Thymus (tissue), 14 donors: ENCODE measurements at places on chromosomes 2 and 18. TPM values are rescaled to one million over a fixed set of nuclear protein-coding genes. Genes with fewer than 3 reads are reported as not detected.

DNA sequence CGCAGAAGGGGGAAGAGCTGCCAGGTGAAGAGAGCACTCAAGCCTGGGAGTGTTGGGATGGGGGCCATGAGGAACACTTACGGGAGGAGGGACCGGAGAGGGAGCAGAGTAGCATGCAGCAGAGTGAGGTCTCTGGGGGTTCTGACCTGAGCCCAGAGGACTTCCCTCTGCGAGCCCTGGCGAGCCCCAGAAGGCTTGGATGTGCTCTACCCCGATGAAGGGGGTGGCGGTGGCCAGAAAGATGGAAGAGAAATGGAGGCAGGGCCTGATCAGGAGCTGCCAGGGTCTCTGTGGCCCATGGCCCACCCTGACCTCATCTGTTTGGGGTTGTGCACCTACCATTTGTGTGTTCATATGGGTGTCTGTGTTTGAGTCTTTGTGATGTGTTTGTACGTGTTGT lies 42.0 kb downstream of the CROCC2 start:
- no peak overlapping the region for H3K27ac ChIP-seq
- no peaks in the 10 kb centered on the region for H3K4me1 ChIP-seq
- H3K36me3 ChIP-seq, result no peaks in the 10 kb centered on the region
- no peaks in the 10 kb centered on the region for H3K27me3 ChIP-seq

GRCh38 chr2:109260886-109261700 lies 132.1 kb downstream of the SH3RF3 start:
- no peaks in the 10 kb centered on the region for H3K27me3 ChIP-seq
- H3K27ac ChIP-seq, result no peak overlapping the region
- no peak for DNase-seq
- H3K36me3 ChIP-seq, result no peaks in the 10 kb centered on the region

GRCh38 chr2:37105150-37105549 lies 20.8 kb downstream of the GPATCH11 start:
- no peak for DNase-seq
- H3K4me1 ChIP-seq, result no peaks in the 10 kb centered on the region
- H3K36me3 ChIP-seq, result peaks cover 4% of the 10 kb centered on the region
- no peak overlapping the region for H3K4me3 ChIP-seq

DNA sequence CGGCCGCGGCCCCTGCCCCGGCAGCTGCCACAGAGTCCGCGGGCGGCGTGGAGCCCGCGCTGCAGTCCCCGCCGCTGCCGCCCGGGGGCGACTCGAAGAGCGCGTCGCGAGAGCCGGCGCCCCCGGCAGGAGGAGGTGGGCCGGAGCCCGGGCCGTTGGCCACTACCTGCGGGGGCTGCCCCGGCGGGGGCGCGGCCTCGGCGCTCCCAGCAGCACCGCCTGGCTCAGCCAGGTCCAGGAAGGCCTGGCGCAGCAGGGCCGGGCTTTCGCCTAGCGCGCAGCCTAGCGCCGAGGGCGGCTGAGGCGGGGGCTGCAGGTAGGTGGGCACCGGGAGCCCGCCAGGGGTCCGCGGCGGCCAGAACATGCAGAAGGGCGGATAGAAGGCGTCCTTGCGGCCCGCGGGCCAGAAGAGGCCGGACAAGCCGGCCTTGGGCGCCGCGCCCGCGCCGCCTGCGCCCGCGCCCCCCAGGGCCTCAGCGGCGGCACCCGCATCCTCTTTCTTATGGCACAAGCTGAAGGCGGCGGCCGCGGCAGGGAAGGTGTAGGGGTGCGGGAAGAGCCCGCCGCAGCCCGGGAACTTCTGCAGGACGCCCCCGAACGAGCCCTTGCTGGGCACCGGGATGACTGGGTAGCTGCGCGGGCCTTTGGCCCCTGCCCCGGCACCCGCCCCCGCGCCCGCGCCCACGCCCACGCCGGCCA lies 3.9 kb downstream of the SKOR2 start:
- no peak overlapping the region for H3K27ac ChIP-seq
- no peaks in the 10 kb centered on the region for H3K4me1 ChIP-seq
- H3K4me3 ChIP-seq, result no peak overlapping the region

DNA sequence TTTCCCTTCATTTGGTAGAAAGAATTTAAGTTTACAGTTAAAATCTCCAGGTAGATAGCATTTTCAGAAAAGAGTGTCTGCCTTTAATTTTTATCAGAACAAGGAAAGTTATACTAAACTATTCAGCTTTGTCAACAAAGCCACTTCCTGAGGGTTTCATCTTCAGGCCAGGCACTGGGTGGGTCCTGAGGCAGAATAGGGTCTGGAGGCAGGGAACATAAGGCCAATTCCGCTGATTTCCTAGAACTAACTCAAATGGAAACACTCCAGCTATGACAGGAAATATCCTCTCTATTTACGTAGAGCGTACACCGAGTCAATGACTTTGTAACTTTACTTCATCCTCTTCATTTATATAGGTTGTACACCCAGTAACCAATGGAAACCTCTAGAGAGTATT lies 32.7 kb upstream of the FAM124B start:
- H3K4me3 ChIP-seq, result no peak overlapping the region
- H3K27ac ChIP-seq, result no peak overlapping the region
- H3K36me3 ChIP-seq, result no peaks in the 10 kb centered on the region
- no peak for DNase-seq
- H3K4me1 ChIP-seq, result no peaks in the 10 kb centered on the region

DNA sequence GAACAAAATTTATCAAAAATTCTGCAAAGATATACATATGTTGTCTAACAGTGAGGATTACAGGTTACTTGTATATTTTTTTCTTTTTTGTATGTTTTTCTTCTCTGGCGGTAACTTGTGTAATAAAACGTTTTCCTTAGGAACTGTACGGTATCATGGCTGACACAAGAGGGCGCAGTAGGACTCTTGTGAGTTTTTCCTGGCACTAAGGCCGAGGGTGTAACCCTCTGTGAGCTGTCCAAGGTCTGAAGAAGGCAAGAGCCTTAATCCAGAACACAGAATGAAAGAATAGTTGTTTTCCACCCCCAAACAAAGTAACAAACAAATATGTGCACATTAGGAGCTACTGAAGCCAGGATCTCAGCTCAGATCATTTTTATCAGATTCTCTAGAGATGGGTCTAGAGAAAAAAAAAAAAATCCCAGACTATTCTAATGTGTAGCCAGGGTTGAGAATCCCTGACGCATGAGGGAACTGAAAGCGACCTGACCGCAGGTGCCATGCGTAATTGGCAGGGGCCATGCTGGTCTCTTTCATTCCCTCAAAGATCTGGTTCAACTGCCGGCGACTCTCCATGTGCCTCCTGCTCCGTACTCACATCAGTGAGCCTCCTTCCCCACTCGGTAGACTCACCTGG lies 27.0 kb downstream of the TMEM200C start:
- H3K4me3 ChIP-seq, result no peak overlapping the region
- H3K27me3 ChIP-seq, result no peaks in the 10 kb centered on the region
- peak; percentile 7 for DNase-seq

GRCh38 chr2:18119883-18120282 lies 241.4 kb downstream of the KCNS3 start:
- H3K4me1 ChIP-seq, result no peaks in the 10 kb centered on the region
- no peak overlapping the region for H3K4me3 ChIP-seq
- no peaks in the 10 kb centered on the region for H3K27me3 ChIP-seq
- no peaks in the 10 kb centered on the region for H3K36me3 ChIP-seq

DNA sequence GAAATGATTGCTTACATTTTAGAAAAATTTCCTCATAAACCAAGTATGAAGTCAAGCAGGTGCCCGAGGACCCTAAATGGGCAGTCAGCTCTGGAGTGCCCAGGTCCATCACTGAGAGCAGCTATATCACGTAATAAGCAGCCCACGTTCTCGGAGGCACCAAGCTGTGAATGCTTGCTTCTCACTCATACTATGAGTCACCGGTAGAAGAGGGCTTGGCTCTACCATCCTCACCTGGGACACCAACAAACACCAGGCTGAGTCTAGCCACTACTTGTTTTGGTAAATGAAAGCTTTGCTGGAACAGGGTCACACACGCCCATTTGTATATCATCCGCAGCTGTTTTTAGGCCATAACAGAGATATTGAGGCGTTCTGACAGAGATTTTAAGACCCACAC lies 207.5 kb downstream of the SEPTIN10 start:
- H3K36me3 ChIP-seq, result no peaks in the 10 kb centered on the region
- no peak for DNase-seq
- peaks cover 5% of the 10 kb centered on the region for H3K27me3 ChIP-seq
- no peaks in the 10 kb centered on the region for H3K4me1 ChIP-seq
- H3K4me3 ChIP-seq, result no peak overlapping the region

DNA sequence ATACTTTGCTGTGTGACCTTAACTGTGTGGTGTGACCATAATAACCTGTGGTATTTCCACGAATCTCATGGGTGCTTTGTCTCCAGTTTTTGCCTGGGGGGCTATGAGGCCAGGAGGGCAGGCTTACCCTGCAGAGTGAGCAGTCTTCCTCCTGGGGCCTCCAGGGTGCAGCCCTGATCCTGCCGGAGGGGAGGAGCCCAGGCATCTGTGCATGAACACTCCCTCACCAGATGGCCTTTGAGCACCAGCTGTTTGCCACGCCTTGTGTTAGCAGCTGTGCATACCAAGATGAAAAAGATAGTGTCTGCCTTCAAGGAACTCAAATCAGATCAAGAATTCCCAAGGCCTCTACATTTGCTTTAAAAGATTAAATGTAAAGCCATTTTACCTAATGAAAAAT lies 75.0 kb upstream of the RBM44 start:
- no peak overlapping the region for H3K27ac ChIP-seq
- peaks cover 11% of the 10 kb centered on the region for H3K36me3 ChIP-seq
- peak; percentile 52 for DNase-seq
- H3K27me3 ChIP-seq, result no peaks in the 10 kb centered on the region
- H3K4me1 ChIP-seq, result no peaks in the 10 kb centered on the region

DNA sequence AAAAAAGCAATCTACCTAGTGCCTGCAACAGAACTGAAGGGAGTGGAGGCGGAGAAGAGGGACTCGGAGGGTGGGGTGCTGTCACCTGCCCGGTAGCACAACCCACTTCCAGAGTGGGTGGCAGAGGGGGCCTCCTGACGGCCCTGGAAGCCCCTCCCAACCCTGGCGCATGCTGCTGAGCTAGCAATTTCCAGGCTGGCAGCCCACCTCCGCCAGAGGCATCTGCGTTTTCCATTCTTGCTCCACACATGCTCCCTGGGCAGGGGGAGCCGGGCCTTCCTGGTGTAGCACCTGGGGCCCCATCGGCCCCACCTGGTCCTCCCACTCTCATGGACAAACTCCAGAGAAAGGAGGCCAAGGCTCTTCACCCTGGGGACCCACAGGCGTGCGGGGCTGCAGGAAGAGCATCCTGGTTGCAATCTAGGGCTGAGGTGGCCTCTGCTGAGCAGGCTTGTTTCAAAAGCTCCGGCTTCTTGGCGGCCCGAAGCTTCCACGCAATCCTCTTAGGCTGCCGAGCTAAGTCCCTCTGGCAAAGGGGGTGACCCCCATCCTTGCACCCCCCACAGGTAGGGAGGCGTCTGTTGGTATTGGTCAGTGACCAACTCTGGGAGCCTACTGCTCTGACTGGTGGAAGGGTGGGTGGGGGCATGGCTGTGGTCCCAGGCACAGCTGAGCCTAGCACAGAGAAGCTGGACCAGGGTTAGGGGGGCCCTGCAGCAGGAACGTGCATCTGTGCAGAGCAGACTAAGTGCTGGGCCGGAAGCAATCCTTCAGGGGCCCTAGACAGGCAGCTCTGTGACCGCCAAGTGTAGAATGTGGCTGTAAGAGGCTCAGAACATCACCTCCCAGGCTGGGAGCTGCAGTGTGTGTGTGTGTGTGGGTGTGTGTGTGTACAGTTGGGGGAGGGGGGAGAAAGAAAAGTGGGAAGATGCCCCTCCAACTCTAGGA lies 2.6 kb downstream of the HS6ST1 start:
- peaks cover 41% of the 10 kb centered on the region for H3K4me1 ChIP-seq

- no peak for DNase-seq
- no peaks in the 10 kb centered on the region for H3K27me3 ChIP-seq
- peaks cover 78% of the 10 kb centered on the region for H3K36me3 ChIP-seq
- H3K4me3 ChIP-seq, result no peak overlapping the region
Measured at GRCh38 chr18:13621446-13621849, 104.9 kb downstream of the FAM210A start.

- H3K4me3 ChIP-seq, result no peak overlapping the region
- no peaks in the 10 kb centered on the region for H3K36me3 ChIP-seq
- H3K4me1 ChIP-seq, result no peaks in the 10 kb centered on the region
- DNase-seq, result no peak
Measured at GRCh38 chr2:113341191-113341869, 62.6 kb upstream of the PAX8 start.

DNA sequence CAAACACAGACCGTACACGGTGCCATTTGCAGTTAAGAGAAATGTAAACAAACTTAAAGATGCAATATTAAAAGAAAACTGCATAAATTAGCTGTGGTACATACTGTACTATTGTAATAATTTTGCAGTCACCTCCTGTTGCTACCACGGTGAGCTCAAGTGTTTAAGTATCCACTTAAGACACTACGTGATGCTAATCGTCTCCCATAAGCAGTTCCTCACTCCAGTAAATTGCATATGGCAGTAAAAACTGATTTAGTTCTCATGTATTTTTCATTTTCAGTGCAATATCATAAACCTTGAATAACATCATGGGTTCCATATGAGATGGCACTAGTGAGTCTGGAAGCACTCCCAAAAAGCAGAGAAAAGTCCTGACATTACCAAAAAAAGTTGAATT lies 14.4 kb downstream of the CLEC4F start:
- H3K4me1 ChIP-seq, result no peaks in the 10 kb centered on the region
- H3K4me3 ChIP-seq, result no peak overlapping the region
- no peak for DNase-seq
- no peaks in the 10 kb centered on the region for H3K36me3 ChIP-seq
- H3K27ac ChIP-seq, result no peak overlapping the region
- H3K27me3 ChIP-seq, result no peaks in the 10 kb centered on the region

DNA sequence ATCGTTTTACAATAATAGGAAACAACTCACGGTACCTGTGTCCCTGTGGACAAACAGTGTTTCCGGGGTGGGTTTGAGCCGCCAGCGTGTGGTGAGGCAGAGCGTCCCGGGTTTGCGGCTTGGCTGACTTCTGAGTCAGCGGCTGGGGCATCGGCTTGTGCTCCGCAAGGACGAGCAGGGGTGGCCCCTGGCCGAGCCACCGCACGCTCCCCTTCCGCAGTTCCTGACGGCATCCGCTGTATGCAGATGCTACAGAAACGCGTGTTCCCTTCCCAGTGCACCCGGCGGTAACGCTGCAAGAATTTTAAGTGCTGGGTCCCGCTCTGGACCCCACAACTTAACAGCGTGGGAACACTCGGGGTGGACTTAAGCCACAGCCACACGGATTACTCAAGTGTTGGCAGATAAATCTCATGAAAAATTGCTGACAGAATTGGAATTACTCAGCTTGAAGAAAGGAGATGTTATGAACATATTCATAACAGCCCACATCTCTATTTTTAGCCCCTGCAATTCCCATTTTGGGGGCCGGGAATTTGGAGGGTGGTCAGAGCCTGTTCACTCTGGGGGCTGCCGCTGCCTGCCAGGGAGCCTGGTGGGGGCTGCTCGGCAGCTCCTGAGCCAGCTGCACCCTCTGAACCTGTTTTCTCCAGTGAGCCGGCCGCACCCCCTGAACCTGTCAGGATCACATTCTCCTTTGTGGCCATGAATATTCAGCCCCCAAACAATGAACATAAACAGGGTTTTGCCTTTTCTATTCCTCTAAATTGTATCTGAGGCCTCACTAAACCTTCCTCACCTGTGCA lies 12.6 kb upstream of the KCNG2 start:
- H3K4me1 ChIP-seq, result no peaks in the 10 kb centered on the region
- no peak for DNase-seq
- no peaks in the 10 kb centered on the region for H3K36me3 ChIP-seq
- H3K4me3 ChIP-seq, result no peak overlapping the region
- no peak overlapping the region for H3K27ac ChIP-seq

ADGRF3 gene
- total RNA-seq, result 0.33 TPM

LRRTM4 gene
- total RNA-seq, result 0.09 TPM

SLC38A11 gene
- total RNA-seq, result 0.05 TPM

ACMSD gene
- not detected for total RNA-seq

KCNK3 gene
- 0.05 TPM for total RNA-seq

CEP192 gene
- total RNA-seq, result 43.5 TPM

C1QL2 gene
- total RNA-seq, result 0.05 TPM

ZNF396 gene
- total RNA-seq, result 1.7 TPM

EMILIN1 gene
- 9.2 TPM for total RNA-seq

CYP26B1 gene
- 10.3 TPM for total RNA-seq

RGPD4 gene
- 0.19 TPM for total RNA-seq

RASGRP3 gene
- 6.5 TPM for total RNA-seq

PREB gene
- 41.3 TPM for total RNA-seq
